ENCODE measurements at places on chromosomes 1 and 21. TPM values are rescaled to one million over a fixed set of nuclear protein-coding genes. Genes with fewer than 3 reads are reported as not detected.

UROD gene
- total RNA-seq, result 123 TPM

UTS2 gene
- not detected for total RNA-seq

DAB1 gene
- total RNA-seq, result not detected

RAD54L gene
- 8.5 TPM for total RNA-seq

CHD5 gene
- total RNA-seq, result 0.98 TPM

SIM2 gene
- total RNA-seq, result 5.1 TPM

TTC34 gene
- not detected for total RNA-seq

TP73 gene
- 4.7 TPM for total RNA-seq

AADACL4 gene
- not detected for total RNA-seq

RGS13 gene
- total RNA-seq, result not detected

PEAR1 gene
- 2.8 TPM for total RNA-seq

C1orf56 gene
- total RNA-seq, result 6.9 TPM

DIO1 gene
- not detected for total RNA-seq

FCMR gene
- 3.6 TPM for total RNA-seq

PHLDA3 gene
- total RNA-seq, result 96.2 TPM

CPTP gene
- 17.0 TPM for total RNA-seq

LINGO4 gene
- total RNA-seq, result not detected

ACOT11 gene
- total RNA-seq, result 4.7 TPM

SERTAD4 gene
- total RNA-seq, result 8.0 TPM

SLAMF7 gene
- total RNA-seq, result 0.29 TPM

OR2W3 gene
- not detected for total RNA-seq

PRAMEF12 gene
- total RNA-seq, result not detected

ABCG1 gene
- 2.9 TPM for total RNA-seq

OR10T2 gene
- not detected for total RNA-seq

TGFB2 gene
- 65.5 TPM for total RNA-seq

MIGA1 gene
- 6.7 TPM for total RNA-seq

AMPD1 gene
- not detected for total RNA-seq

DIRAS3 gene
- total RNA-seq, result 346 TPM

COL11A1 gene
- total RNA-seq, result 1.9 TPM

FALEC gene
- total RNA-seq, result 0.55 TPM

BEND5 gene
- not detected for total RNA-seq

WLS gene
- total RNA-seq, result 32.3 TPM

DDAH1 gene
- total RNA-seq, result 20.7 TPM

EDARADD gene
- total RNA-seq, result not detected

GBP7 gene
- total RNA-seq, result not detected

NBPF6 gene
- total RNA-seq, result not detected

LRRC7 gene
- total RNA-seq, result 0.28 TPM
